ENCODE measurements at places on chromosomes 2 and 18. TPM values are rescaled to one million over a fixed set of nuclear protein-coding genes. Genes with fewer than 3 reads are reported as not detected.

The ANKRD29 gene
- 0.92 TPM for polyA plus RNA-seq

The TRIM43 gene
- not detected for polyA plus RNA-seq

The CYP27A1 gene
- polyA plus RNA-seq, result 125 TPM

- no peak overlapping the region for H3K4me3 ChIP-seq
- no peak for DNase-seq
- no peak overlapping the region for H3K27ac ChIP-seq
- H3K4me1 ChIP-seq, result no peaks in the 10 kb centered on the region
- no peaks in the 10 kb centered on the region for H3K27me3 ChIP-seq
- no peaks in the 10 kb centered on the region for H3K36me3 ChIP-seq
Observed at GRCh38 chr18:76988827-76989646, 143.5 kb downstream of the MBP start.

- no peak overlapping the region for H3K4me3 ChIP-seq
- no peak for DNase-seq
- no peaks in the 10 kb centered on the region for H3K27me3 ChIP-seq
- no peak overlapping the region for H3K27ac ChIP-seq
- H3K4me1 ChIP-seq, result no peaks in the 10 kb centered on the region
Observed at GRCh38 chr2:172697296-172697695, 38.3 kb upstream of the RAPGEF4 start.

GRCh38 chr18:12287684-12288402 lies 20.2 kb upstream of the TUBB6 start:
- peak; percentile 81 for DNase-seq
- peak overlapping the region; percentile 84 for H3K27ac ChIP-seq
- peak overlapping the region; percentile 21 for H3K4me3 ChIP-seq
- no peaks in the 10 kb centered on the region for H3K36me3 ChIP-seq
- H3K4me1 ChIP-seq, result peaks cover 15% of the 10 kb centered on the region
- H3K27me3 ChIP-seq, result peaks cover 9% of the 10 kb centered on the region

- H3K27me3 ChIP-seq, result no peaks in the 10 kb centered on the region
- DNase-seq, result peak; percentile 18
- H3K36me3 ChIP-seq, result no peaks in the 10 kb centered on the region
- no peak overlapping the region for H3K4me3 ChIP-seq
Observed at GRCh38 chr2:39099870-39100728, 20.8 kb downstream of the SOS1 start.

DNA sequence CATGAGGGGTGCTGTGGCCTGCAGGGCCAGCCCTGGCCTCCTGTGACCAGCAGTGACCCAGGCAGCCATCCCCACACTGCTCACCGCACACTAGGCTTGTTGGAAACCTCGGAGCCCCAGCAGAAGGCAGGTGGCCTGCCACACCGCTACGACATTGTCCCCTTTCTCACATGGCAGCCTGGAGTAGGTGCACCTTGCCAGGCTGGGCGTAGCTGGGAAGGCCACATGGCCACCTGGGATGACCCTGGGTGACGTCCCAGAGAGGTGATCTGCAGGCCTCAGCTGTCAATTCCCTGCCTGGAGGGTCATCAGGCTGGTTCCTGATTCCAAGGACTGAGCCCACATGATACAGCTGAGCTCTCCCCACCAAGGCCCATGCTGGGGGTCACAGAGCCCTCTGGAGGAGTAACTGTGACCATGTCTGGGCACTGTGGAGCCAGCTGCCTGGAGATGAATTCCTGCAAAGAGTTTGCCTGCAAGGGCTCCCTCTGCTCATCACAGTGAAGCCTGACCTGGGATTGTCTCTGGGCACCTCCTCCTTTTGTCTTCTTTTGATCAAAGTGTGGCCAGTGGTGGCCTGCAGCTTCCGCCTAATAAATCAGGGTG lies 119.6 kb upstream of the OTOS start:
- H3K4me1 ChIP-seq, result no peaks in the 10 kb centered on the region
- no peak overlapping the region for H3K4me3 ChIP-seq
- H3K27ac ChIP-seq, result no peak overlapping the region
- no peak for DNase-seq
- no peaks in the 10 kb centered on the region for H3K27me3 ChIP-seq

DNA sequence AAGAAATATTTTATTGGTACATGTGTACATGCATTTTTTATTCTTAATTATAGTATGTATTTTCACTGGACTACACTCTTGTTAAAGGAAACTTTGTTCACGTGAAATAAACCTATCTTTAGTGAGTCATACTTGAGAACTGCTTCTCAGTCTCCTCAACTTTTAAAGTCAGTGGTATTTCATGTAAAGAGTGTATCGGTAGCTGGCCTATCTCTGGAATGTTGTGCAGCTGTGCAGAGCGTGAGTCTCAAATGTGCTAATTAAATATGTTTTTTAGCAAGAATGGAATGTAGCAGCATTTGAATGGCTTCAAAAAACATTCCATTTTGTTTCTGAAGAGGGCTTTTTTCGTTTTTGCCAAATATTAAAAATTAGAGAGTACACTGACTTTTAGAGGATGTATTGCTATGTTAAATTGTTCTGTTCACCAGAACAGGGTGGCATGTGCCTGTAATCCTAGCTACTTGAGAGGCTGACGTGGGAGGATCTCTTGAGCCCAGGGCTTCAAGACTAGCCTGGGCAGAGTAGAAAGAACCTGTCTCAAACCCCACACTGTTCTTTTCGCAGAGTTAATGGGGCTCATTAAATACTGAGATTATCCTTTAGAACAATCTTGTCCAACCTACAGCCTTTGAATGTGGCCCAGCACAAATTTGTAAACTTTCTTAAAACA lies 14.3 kb downstream of the SPTBN1 start:
- H3K27ac ChIP-seq, result peak overlapping the region; percentile 99
- no peaks in the 10 kb centered on the region for H3K36me3 ChIP-seq
- peaks cover 74% of the 10 kb centered on the region for H3K4me1 ChIP-seq

DNA sequence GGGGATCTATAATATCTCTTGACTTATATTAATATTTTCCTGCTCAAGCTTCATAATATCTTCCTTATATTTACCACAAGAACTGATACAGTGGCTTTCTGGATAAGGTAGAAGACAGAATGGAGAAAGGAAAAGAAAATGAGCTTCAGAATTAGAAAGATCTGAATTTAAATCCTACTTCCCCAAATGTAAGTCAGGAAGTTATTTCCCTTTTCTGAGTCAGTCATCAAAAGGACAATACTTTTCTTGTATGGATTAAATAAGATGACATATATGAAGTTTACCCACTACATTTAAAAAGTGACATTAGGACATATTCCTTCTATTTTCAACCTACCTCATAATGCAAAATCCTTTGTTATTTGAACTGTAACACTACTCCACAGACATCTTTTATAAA lies 19.0 kb downstream of the KRCC1 start:
- no peak overlapping the region for H3K4me3 ChIP-seq
- no peaks in the 10 kb centered on the region for H3K27me3 ChIP-seq
- DNase-seq, result no peak
- no peaks in the 10 kb centered on the region for H3K4me1 ChIP-seq
- no peak overlapping the region for H3K27ac ChIP-seq

GRCh38 chr18:23172591-23173380 lies 37.5 kb downstream of the CABLES1 start:
- H3K36me3 ChIP-seq, result no peaks in the 10 kb centered on the region
- DNase-seq, result no peak
- no peaks in the 10 kb centered on the region for H3K4me1 ChIP-seq
- H3K27me3 ChIP-seq, result no peaks in the 10 kb centered on the region

DNA sequence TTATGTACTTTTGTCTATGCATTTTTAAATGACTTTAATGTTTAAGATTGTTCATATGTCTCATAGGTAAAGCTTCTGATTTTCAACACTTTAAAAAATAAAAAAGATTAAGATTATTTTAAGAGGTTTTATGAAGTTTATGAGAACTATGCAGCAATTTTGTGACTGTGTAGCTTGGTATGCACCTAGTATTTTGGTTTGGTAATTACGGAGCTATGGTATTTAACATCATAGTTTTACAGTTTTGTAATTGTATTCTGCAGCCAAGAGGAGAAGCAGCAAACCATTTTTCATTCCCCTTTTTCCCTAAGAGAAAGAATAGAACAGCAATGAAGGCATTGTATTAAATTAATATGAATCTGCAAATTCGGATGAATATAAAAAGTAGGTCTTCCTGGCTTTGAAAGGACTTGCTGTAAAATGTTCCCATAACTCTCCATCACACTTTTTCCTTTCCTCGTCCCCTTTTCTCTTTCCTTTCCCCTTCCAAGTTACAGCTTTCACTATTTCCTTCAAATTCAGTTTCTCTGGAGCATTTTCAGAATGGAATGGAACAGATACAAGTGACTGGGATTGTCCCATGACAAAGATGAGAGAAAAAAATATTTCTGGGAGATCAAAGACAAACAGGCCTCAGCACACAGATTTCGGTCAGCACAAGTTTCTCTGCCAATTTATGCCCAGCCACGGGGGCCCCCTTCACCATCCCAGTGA lies 26.1 kb upstream of the PIEZO2 start:
- H3K27ac ChIP-seq, result no peak overlapping the region
- H3K4me1 ChIP-seq, result no peaks in the 10 kb centered on the region
- DNase-seq, result peak; percentile 38
- no peaks in the 10 kb centered on the region for H3K36me3 ChIP-seq
- no peaks in the 10 kb centered on the region for H3K27me3 ChIP-seq
- H3K4me3 ChIP-seq, result no peak overlapping the region

GRCh38 chr18:13246591-13246990 lies 28.0 kb downstream of the LDLRAD4 start:
- no peak overlapping the region for H3K27ac ChIP-seq
- H3K4me3 ChIP-seq, result no peak overlapping the region
- H3K27me3 ChIP-seq, result no peaks in the 10 kb centered on the region
- H3K36me3 ChIP-seq, result no peaks in the 10 kb centered on the region

GRCh38 chr2:25337276-25337675 lies 4.4 kb downstream of the DNMT3A start:
- peak overlapping the region; percentile 19 for H3K27ac ChIP-seq
- H3K27me3 ChIP-seq, result no peaks in the 10 kb centered on the region
- H3K4me3 ChIP-seq, result no peak overlapping the region
- no peak for DNase-seq
- H3K36me3 ChIP-seq, result no peaks in the 10 kb centered on the region
- H3K4me1 ChIP-seq, result peaks cover 12% of the 10 kb centered on the region

Data from cardiac muscle cell (in vitro differentiated cells and primary cell).